ENCODE measurements at places on chromosomes 12 and 14.
A peak's percentile ranks its signal among the peaks of the same experiment; 100 is the strongest.

DNA sequence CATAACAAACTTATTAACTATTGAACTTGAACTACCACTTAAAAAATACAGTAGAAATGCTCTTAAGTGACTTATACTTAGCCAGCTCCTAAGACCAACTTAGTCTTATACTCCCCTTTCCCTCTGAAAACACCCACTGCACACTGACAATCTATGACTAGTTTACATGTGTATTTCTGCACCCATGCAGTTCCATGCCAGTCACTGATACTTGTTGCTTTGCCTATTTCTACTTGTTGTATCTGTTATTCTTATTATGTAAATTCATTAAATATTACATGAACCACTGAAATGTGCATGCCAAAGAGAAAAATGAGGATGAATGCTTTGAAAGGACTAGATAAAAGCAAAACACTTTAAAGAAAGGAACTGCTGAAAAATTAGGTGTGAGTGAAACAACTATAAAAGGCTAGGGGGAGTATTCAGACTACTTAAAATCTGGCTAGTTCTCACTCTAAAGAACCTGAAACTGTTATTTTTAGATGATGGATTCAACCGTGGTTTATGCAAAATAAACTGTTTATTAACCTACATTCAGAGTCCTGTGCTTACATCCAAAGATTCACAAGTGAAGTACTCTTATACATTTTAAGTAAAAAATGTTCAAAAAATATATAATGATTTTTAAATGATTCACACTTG lies 74.7 kb downstream of the RPS6KA5 start:
- DNase-seq, result no peak

GRCh38 chr12:69497308-69498026 lies 27.3 kb downstream of the FRS2 start:
- DNase-seq, result no peak

- no peak for DNase-seq
Observed at GRCh38 chr12:108815369-108815768, 42.0 kb downstream of the SSH1 start.

DNA sequence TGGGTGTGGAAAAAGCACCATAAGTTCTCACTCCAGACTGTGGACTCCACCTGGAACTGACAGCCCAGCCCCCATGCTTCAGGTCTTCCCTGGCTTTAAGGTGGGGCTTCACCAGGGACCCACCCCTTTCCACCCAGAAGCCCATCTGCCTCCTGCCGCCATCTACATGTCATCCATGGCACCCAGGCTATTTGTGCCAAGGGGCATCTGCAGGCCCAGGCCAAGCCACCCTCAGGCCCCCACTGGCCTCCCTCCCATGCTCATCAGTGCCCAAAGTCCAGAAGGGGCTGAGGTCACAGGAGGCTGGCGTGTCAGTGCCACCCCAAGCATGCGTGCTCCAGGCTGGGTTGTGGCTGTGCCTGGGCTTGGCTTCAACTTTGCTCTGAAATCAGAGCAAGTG lies 212.2 kb upstream of the DIO3 start:
- no peak for DNase-seq

- peak; percentile 2 for DNase-seq
Observed at GRCh38 chr14:46820291-46820690, 168.7 kb upstream of the RPL10L start.

DNA sequence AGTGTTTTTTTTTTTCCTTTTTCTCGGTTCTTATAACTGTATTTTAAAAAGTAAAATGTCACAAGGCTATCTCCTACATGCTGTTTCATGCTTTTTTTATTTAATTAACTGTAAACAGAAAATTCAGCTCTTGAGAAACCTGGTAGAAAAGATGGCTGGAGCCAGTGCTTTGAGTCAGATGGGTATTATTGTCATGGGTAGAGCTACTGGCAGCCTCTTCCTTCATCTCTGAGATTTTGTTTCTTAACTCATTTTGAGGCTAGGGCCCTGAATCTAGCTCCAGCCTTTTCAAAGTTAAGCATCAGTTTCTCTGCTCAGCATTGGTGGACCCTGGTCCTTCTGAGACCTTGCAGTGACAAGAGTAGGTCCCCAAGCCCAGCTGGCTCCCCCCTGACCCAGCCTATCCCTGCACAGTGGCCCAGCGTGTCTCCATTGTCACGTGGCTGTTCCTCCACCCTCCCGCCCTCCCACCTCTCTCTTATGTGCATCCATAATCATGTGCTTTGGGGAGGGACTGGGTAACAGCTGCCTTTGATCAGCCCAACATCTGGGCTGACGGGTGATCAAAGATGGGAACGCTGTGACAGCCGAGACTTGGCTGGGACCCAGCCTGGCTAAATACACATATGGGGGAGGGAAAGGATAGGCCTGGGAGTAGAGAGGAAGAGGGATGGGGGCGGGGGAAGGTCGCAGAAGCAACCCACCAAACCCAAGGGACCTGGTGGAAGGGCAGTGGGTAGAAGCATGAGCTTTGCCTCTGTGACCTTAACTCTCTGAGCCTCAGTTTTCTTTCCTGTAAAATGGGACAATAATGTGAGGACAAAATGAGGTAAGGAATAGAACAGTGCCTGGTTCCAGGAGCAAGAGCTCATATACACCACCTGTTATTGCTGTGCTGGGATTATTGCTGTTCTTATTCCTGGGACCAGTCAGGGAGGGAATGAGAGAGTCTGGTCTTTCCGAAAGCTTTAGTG lies 24.4 kb upstream of the RBM19 start:
- DNase-seq, result no peak

GRCh38 chr12:51508285-51508684 lies 82.7 kb upstream of the SCN8A start:
- DNase-seq, result no peak

- no peak for DNase-seq
Observed at GRCh38 chr14:36827861-36828260, 166.2 kb downstream of the PAX9 start.

GRCh38 chr12:24796876-24797275 lies 152.0 kb downstream of the BCAT1 start:
- DNase-seq, result no peak

DNA sequence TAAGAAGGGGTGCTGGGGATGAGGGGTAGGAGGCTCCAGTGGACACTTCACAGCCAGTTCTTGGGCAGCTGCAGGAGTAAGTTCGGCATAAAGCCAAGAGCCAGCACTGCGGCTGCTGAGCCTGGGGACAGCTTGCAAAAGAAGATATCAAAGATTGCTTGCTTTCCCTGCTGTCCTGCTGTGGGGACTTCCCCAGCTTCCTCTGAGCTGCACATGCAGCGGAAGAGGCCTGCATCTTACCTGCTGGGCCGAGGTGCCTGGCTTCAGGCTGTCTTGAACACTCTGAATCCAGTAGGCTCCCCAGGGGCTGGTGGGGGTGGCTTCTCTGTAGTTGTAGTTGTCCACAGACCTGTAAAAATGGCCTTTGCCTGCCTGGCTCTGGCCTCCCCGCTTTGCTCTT lies 1.3 kb downstream of the CHGA start:
- DNase-seq, result no peak

- no peak for DNase-seq
Observed at GRCh38 chr12:4802841-4803240, 82.6 kb downstream of the GALNT8 start.

- DNase-seq, result no peak
Observed at GRCh38 chr12:54558311-54558710, 8.9 kb downstream of the PDE1B start.

DNA sequence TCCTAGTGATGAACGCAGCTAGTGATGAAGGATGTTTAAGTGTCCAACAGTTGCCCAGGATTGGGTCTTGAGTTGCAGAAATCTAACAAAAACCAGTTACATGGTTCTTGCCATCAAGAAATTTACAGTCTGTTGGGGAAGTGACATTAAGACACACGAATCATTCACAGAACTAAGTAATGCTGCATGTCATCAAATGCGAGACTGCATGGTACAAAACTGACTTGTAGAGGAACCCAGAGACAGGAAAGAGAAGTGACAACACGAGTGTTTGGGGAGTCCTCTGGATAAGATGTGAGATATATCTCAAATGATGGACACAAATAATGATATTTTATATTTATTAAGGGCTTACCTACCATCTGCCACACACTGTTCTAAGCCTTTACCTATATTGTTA lies 6.1 kb upstream of the SYNE3 start:
- DNase-seq, result peak; percentile 52

GRCh38 chr12:3752096-3752709 lies 706 bp downstream of the CRACR2A start:
- peak; percentile 86 for DNase-seq

DNA sequence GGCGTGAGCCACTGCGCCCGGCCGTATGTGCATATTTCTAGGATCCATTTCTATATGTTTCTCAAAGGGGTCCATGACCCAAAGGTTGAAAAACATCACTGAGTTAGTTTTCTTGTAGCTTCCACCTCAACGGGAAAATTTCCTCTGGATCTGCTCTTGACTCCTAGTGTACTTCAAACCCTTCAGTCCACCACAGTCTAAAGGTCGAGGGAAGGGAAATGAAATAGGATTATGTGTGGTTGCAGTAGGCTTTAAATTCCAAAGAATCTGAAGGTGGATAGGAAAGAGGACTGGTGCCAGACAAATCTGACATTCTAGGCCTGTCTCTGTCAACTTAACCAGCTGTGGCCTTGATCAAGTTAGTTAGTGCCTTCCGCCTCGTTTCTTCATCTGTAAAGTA lies 1.7 kb upstream of the SUOX start:
- no peak for DNase-seq

- DNase-seq, result no peak
Observed at GRCh38 chr12:21169878-21170472, 39.0 kb downstream of the SLCO1B1 start.

DNA sequence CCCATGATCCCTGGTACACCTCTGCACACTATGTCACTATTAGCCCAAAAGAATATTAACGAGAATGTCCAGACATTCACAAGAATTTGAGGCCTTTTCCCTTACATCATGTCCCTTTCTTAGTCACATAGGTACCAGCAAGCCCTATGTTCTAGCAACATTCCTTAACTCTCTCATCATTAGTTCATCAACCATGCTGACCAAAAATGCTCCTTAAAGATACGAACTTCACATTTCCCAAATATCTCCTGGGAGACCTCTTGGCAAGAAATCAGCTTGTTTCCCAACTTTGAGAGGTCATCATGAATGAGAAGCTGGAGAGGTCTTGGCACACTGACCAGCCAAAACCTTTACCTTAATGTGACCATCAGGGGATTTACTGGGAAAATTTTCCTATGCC lies 4.6 kb downstream of the SALL2 start:
- no peak for DNase-seq

GRCh38 chr12:109927622-109928021 lies 27.5 kb downstream of the TCHP start:
- DNase-seq, result peak; percentile 22

DNA sequence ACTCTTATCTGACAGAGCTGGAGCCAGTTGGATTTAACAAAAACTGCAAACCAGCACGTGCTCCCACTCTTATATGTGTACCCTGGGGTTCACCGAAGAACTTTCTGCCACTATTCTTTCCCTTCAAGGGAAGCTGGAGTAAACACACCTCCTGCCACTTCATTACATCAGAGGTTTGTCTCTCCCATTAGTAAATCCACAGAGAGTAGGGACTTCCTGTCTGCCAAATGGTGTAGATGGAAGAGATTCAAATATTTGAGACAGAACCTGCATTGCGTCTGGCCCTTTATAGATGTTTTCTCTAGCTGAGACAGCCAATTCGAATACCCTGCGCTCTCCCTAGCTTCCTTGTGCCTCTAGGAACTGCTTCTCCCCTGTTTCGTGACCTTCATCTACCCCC lies 29.1 kb upstream of the AEBP2 start:
- no peak for DNase-seq

GRCh38 chr12:71440763-71441748 lies 1.5 kb downstream of the LGR5 start:
- no peak for DNase-seq

DNA sequence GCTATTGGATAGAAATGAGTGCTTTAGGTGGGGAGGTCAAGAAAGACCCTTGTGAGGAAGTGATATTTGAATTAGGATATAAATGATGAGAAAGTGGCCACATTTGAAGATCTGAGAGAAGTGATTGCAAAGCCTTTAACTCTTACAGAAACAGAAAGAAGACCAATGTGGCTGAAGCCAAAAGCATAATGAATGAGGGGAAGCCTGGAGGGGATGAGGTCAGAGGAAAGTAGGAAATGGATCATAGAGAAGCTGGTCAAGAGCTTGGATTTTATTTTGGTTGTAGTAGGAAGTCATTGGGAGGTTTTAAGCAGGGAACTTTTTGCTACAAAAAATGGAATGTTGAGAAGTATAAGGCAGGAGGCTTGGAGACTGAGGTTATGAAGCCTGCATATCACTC lies 3.5 kb upstream of the GYS2 start:
- no peak for DNase-seq

- DNase-seq, result no peak
Observed at GRCh38 chr14:69873877-69874780, 5.1 kb upstream of the SMOC1 start.

DNA sequence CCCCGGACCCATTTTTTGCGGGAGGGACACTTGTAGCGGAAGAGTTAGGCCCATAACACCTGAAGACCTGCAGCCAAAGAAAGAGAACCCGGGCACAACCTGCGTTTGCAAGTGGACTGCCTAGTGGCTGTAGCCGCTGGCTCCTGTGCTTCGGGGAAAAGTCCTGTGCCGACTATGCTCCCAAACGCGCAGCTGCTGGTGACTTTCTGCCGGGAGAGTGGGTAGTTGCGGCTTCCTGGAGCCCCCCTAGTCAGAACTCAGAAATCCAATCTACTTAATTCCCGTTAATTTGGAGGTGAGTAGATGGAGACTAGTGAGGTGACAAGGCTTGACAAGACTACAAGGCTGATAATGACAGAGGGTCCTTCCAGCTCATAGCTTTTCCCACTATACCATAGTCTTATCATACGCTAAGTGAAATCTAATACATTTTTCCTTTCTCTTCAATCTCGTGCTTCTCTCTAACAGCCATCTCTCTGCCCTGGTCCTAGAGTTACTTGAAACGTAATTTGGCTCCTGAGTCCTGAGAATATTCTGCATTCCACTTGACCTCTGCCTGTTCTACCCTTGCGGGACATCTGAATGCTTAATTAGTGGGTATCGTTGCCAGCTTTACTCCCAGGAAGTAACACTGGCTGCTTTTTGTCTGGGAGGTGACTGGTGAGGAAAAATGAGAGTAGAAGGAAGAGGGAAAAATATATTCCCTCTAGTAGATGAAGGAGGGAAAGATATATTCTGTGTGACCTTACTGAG lies 556 bp downstream of the MTHFD1 start:
- peak; percentile 26 for DNase-seq

GRCh38 chr12:99948370-99948769 lies 36.4 kb downstream of the ANKS1B start:
- no peak for DNase-seq

GRCh38 chr12:91723191-91723590 lies 422.5 kb downstream of the BTG1 start:
- no peak for DNase-seq

DNA sequence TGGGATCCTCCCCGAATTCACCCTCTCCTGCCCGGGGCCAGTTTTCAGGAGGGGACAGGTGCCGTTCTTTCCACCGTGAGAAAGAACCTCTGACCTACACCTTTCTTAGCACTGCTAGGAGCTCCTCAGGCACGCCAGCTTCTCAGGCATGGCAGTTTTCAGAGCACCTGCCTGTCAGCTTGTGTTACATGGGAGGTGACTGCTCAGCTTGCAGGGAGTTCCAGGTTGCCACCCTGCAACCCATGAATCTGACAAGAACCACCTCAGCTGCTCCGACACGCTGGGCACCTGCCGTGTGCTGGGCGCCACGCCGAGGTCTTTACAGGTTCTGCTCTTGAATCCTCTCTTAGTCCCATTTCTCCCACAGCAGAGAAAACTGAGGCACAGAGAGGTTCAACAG lies 12.9 kb downstream of the BRI3BP start:
- DNase-seq, result no peak

- DNase-seq, result no peak
Observed at GRCh38 chr12:124993626-124994436, at the start of gene BRI3BP. Gene BRI3BP, plus strand, starts transcription at chr12:124993645. Its CDS starts 146 bp downstream, at chr12:124993791.
